ENCODE measurements at places on chromosomes 3 and 15.

- no peak for DNase-seq
Measured at GRCh38 chr3:40232626-40233025, 76.9 kb upstream of the EIF1B start.

- DNase-seq: no peak
Measured at GRCh38 chr3:196163666-196164493, 47.3 kb downstream of the ZDHHC19 start.

DNA sequence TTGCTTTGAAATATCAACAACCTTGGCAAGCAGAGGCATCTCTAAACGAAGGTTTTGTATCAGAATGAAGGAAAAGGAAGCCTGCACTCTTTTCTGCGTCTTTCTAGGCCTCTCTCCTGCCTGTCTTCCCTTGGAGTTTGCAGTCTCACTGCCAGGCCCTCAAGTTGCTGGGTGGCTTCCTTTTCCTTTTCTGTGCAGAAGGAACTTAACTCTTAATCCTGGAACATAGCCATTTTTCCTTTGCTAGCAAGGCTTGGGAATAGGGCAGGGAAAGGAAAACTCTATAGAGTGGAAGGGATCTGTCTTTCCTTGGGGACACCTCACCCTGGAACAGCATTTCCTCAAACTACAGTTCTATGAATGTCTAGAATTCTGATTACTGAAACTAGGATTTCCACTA, 32.8 kb downstream of the TLNRD1 start:
- no peak for DNase-seq

DNA sequence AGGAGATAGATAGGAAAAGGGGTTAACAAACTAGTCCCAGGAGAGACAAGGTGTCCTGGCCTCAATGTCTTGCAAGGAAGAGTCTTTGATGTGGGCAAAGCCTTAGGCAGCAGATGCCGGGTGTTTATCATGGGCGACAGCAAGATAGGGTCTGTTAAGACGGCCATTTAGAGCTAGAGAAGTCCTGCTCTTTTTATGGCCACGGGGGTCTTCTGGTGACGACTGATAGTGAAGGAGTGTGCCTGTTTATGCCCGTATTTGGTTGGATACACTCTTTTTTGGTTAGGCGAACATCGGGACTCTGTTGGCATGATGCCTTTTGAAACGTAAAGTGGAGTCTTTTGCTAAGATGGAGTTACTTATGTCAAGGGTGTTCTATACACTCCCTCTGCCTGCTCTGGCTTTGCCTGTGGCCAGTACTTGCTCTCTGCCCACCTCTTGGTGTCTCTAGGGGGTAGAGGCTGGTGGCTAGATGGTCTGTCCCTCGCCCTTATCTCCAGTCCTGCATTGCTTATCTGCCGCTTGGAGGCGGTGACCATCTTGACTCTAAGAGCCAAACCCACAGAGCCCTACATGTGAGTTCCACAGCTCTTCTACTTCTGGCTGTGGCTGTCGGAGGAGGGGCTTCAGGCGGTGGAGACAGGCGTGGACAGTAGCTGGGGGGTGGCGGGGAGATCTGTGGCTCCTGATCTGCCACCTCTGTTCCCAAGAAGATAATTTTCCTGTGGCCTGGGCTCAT, 55.8 kb upstream of the ZBTB38 start:
- DNase-seq: no peak

GRCh38 chr3:46337911-46338310, 16.0 kb upstream of the CCR2 start:
- no peak for DNase-seq

- DNase-seq: no peak
Measured at GRCh38 chr15:70763950-70764730, 782 bp upstream of the UACA start.

DNA sequence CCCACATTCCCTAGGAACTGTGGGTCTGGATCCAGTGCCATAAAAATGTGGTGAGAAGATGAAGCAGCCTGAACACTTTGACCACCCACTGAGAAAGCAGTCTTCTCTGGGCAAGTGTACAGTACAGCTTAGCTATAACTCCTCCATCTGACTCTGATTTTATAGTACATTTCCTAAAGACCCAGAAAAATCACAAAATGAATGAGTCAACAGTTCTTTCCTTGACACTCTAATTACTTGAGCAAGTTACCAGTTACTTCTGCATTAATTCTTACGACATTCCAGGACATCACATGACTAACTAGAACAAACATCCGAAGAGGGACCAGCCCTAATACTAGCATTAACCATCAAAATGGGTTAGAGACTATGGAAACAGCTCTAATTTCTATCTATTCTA, 148.1 kb upstream of the PEX5L start:
- DNase-seq: peak; percentile 27

- DNase-seq: peak; percentile 61
Measured at GRCh38 chr3:122560680-122561079, 3.4 kb downstream of the PARP9 start.

DNA sequence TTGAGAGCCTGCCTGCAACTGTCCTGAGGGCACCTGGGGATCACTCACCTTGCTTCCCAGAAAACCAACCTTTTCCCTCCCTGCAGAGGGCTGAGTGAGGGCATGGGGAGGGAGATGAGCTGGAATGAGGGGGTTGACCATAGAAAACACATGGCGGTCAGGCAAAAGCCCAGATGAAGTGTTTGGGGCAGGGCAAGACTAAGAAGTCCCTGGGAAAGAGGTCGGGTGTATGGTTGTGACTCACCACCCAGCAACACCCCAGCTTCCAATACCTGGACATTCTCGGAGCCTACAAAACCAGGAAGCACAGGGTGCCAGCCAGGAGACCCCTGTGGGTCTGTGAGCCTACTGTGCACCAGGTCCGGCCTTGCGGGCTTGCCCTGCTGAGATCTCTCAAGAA, 95.3 kb upstream of the ATP2B2 start:
- no peak for DNase-seq

GRCh38 chr3:62113092-62113491, 260.3 kb downstream of the FEZF2 start:
- DNase-seq: no peak

- DNase-seq: no peak
Measured at GRCh38 chr3:66439666-66440344, 61.0 kb downstream of the LRIG1 start.

GRCh38 chr3:191111722-191112121, 87.3 kb upstream of the OSTN start:
- DNase-seq: no peak

DNA sequence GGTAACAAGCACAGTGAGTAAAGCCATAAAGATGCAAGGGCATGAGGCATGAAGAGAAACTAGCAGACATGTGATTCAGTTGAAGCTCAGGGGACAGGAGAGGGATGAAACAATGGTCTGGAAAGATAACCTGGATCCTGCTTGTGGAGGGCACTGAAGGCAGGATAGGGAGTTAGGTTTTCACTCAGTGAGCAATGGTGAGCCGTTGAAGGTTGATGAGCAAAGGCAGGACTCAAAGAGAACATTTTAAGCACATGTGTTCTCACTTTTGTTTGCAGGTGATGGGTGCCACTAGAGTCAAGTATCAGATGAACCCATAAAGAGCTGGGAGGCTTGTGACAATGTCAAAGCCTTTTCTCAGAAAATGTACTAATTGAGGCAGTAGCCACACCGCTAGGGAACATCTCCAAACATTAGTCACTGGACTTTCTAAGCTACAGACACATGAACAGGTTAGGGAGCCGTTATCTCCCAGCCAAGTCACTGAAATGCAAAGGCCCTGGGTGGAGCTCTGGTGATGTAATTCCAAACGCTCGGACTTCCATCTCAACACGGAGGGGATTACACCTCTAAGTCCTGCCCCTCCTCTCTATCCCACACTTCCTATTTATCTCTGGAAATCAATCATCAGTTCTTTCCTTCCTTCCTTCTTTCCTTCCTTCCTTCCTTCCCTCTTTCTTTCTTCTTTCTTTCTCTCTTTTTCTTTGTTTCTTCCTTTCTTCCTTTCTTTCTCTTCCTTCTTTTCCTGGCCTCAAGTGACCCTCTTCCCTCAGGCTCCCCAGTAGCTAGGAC, 22.7 kb downstream of the KLHL6 start:
- DNase-seq: no peak

DNA sequence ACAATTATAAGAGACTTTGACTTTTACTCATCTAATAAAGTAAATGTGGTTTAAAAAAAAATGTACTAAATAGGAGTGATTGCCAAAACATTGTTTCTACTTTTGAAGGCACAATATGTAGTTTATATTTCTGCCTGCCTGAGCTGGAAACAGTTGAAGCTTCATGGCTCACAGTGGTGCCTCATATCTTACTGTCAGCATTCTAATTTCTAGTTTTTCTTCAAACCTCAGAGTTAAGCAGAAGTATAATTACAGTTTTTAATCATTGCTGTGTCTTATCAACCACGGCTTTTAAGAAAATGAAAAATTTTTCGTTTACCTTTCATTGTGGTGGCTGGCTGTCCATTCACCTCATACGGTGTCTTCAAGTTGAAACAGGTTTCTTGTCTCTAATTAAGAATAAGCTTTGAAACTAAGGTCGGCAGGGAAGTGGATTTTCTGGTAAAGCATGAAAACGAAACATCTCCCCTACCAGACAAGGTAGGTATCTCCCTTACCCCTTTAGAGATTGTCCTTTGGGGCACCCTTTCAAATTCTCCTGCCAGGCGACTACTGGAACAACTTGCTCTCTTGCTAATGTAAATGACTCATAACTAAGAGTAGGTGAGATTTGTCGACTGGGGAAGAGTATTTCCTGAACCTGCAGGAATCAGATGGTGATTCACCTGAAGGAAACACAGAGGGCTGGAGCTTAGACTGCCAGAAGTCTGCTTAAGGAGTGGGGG, at the start of gene GPR87:
Gene GPR87 (minus strand): TSS at position 554 of the 725 bp plus-strand sequence. CDS start 16,720 bp downstream, outside the sequence.
- peak; percentile 25 for DNase-seq

DNA sequence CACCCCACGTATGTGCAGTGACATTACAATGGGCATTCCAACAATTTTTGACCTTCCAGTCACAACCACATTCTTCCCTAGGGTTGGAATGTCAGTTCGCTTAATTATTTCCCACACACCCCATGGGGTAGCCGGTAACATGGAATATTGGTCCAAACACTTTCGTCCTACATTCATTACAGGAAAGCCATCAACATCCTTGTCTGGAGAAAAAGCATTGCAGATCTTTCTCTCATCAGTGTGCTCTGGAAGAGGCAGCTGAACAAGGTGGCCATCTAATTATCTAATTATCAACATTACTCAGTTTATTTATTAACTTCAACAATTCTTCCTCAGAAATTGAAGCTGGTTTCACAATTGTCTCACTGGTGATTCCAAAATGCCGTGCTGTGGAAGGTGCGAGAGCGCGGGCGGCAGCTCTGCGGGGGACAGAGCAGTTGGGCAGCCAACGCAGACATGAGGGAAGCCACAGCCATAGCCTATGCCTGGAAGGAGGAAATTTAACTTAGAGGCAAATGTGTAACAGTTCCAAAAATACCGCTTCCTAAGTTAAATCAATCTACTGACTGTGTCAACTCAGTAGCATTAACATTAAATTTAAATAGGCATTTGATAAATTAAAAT, 1158.9 kb upstream of the EPHA6 start:
- no peak for DNase-seq

- no peak for DNase-seq
Measured at GRCh38 chr3:155363690-155364070, 70.2 kb upstream of the STRIT1 start.

GRCh38 chr3:4950948-4951347, 28.3 kb upstream of the BHLHE40 start:
- no peak for DNase-seq

GRCh38 chr3:87004883-87005282, 13.9 kb upstream of the VGLL3 start:
- no peak for DNase-seq

DNA sequence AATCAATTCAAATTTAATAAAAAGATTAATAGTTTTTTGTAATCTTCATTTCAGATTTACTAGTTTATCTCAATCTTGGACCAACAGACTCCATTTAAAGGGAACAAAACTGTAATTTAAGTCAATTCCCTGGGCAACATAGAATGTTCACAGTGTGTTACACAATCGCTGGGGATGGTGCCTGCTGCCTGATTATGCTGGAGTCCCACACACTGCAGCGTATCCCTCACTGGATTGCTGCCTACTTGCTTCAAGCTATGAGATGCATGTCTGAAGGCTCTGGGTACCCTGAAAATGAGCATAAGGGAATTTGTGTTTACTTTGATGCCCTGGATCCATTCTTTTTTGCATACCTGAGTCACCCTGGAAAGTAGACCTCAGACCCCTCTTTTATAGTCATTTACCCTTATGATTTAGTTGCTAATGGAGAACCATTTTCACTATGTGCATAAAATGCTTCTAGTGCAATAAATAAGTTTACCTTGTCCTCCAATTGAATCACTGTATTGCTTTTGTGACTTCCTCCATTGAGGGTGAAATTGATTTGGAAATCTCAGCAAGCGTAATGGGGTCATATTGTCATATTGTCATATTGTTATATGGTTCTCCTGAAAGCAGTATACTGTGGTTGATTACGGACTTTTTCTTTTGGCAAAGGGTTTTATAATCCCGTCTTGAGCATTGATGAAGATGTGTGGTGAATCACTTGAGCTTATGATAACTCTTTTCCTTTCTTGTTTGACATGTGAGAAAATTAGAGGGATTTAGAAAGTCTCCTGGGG, 35.9 kb downstream of the ITPR1 start:
- DNase-seq: no peak

- no peak for DNase-seq
Measured at GRCh38 chr3:2098398-2099027, at the start of gene CNTN4. Gene CNTN4 (plus strand): TSS chr3:2098866.

GRCh38 chr3:44235604-44236484, 5.8 kb upstream of the TOPAZ1 start:
- peak; percentile 83 for DNase-seq

DNA sequence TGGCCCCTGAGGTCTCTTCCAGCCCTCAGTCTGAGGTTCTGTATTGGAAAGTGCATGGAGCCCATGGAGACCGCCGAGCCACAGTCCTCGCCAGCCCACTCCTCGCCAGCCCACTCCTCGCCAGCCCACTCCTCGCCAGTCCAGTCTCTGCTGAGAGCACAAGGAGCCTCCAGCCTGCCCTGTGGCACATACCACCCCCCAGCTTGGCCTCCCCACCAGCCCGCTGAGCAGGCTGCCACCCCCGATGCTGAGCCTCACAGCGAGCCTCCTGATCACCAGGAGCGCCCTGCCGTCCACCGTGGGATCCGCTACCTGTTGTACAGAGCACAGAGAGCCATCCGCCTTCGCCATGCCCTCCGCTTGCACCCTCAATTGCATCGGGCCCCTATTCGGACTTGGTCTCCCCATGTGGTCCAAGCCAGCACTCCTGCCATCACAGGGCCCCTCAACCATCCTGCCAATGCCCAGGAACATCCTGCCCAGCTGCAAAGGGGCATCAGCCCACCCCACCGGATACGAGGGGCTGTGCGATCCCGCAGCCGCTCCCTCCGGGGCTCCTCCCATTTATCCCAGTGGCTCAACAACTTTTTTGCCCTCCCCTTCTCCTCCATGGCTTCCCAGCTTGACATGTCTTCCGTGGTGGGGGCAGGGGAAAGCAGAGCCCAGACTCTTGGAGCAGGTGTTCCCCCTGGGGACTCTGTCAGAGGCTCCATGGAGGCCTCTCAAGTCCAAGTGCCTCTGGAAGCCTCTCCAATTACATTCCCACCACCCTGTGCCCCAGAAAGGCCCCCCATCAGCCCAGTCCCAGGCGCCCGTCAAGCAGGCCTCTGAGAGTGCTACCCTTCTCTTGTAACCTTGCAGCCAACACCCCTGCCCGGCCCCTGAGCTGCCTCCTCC, 40.9 kb downstream of the PML start:
- no peak for DNase-seq

- no peak for DNase-seq
Measured at GRCh38 chr3:60728006-60728405, 523.2 kb downstream of the FHIT start.

- DNase-seq: no peak
Measured at GRCh38 chr3:77244981-77245380, 205.1 kb downstream of the ROBO2 start.

GRCh38 chr3:112302881-112303763, 9.1 kb upstream of the SLC9C1 start:
- no peak for DNase-seq
